ENCODE measurements at places on chromosomes 6 and 20. TPM values are rescaled to one million over a fixed set of nuclear protein-coding genes. Genes with fewer than 3 reads are reported as not detected.

GRCh38 chr20:40525351-40525750 is 163.7 kb downstream of the MAFB start:
- DNase-seq, result no peak

- DNase-seq, result no peak
Measured at GRCh38 chr20:10129749-10130148, 88.9 kb upstream of the SNAP25 start.

DNA sequence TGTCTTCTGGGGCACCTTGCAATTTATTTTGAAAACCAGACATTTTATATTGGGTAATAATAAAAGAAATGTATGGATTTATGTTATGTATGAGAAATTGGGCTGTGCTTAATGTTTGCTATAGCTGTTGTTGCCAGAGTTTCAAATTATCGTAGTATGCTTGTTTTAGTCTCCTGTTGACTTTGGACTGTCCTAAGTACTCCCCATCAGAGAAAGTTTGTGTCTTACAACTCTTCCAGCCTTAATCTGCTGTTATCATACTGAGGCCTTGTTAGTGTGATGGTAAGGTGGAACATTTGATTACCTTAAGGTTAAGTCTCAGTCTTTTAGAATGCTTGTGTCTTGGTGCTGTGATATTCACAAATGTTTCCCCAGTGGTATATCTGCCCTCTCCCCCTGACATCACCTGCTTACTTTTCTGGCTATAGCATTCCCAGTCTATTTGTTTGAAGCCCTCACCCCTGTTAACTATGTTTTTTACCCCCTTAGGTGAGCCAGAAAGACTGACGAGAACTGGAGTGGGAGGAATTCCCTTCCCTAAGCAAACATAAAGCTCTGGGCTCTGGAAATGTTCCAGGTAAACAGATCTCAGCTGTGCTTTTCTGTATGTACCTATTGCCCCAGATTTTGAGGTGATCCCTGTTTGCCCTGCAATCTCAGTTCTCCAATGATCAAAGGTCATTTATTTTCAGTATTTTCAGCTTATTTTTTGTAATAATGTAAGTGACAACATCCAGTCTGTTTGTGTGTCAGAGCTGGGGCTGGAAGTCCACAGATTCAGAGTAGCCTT is 581.1 kb upstream of the CITED2 start:
- no peak for DNase-seq

GRCh38 chr6:6851059-6851948 is 256.5 kb upstream of the RREB1 start:
- DNase-seq, result no peak

DNA sequence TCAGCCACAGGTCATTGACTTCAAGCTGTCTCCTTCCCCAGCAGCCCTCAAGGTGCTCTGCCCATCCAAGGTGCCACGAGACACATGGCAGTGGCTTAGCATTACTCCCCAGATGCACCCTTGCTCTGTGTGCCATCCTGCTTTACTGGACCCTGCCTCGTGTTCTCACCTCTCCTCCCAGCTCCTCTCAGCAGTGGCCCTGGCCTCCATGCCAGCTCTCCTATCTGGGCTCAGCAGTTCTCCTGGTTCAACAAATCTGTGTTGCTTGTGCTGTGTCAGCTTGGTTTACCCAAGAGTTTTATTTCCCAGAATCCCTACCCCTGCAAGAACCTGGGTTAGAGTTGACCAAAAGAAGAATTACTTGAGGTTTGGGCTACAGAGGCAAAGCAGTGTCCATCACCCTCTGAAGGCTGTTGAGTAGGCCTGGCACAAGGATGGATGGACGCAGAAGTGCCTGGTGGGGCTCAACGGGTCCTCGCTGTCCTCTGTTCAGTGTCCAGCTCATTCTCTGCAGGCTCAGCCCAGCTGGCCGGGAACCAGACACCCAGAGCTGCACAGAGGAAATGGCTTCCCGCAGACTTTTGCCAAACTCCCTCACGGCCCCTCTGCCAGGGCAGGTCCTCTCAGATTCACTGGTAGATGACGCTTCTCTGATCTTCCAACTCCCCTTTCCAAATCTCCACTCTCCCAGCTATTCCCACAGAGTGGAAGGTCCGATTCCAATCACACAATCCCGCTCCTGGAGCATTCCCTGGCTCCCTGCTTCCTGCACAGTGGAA is 82.6 kb downstream of the FOXA2 start:
- no peak for DNase-seq

- DNase-seq, result no peak
Measured at GRCh38 chr6:45487645-45488044, 109.9 kb upstream of the SUPT3H start.

GRCh38 chr6:125363039-125363823 is 61.5 kb upstream of the HDDC2 start:
- peak; percentile 91 for DNase-seq

DNA sequence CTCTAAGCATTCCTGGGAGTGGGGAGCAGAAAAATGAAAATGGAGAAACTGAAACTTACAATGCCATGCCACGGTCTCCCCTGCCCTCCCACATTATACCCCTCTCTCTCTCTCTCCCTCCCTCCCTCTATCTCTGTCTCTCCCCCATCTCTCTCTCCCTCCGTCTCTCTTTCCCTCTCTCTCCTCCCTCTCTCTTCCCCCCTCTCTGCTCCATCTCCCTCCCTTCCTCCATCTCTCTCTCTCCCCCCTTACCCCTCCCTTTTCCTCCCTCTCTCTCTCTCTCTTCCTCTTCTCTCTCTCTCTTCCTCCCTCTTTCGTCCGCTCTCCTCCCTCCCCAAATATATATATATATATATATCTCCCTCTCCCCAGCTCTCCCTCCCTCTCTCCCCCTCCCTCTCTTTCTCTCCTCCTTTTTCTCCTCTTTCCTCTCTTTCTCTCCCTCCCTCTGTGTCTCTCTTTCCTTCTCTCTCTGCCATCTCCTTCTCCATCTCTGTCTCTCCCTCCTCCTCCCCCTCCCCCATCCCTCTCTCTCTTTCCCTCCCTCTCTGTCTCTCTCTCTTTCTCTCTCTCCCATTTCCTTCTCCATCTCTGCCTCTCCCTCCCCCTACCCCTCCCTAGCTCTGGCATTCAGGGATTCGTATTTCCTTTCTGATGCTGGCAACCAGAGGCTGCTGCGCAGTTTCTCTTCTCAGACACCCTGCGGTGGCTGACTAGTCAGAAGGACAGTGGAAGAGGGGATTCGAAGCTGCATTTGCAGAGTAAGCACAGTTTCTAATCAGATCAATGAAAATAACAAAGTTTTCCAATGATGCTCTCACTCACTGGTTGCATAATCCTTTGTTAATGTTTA is 13.9 kb upstream of the VAPB start:
- DNase-seq, result no peak

DNA sequence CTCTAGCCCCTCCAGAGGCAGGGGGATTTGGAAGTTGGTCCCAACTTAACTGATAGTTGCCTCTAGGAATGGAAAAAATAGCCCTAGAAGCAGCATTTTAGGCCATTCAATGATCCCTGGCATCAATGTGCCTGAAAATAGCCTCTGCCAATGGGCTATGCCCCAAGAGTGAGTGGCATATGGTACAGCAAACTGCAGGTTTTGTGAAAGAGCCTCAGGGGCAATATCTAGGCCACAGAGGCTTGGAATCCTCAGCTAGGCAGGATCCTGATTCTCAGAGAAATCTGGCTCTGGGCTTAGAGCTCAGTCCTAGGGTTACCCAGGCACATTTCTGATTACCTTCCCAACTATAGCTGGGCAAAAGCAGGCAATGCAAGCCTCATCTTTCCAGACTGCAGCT is 104.4 kb upstream of the MOCS1 start:
- peak; percentile 5 for DNase-seq

GRCh38 chr20:18224968-18225568 is 63.3 kb upstream of the ZNF133 start:
- DNase-seq, result peak; percentile 11

DNA sequence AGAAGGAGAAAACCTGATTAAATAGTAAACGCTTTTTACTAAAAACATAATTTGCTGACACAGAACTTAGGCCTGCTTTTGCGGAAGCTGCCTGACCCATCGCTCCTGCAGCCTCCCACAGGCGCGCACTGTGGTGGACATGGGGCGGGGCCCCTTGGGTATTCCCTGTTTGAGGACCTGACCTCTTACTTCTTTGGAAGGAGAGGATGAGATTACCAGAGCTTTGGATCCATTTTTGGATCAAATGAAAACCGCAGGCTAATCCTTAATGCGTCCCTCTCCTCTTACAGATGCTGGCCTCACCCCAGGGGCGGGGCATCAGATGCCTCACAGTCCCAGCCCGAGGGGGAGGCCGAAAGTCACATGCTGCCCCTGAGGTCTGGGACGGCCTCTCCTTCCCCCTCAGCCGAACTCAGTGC is 151.0 kb downstream of the SCML4 start:
- DNase-seq, result no peak

- no peak for DNase-seq
Measured at GRCh38 chr6:119355157-119355556, 5.6 kb upstream of the MAN1A1 start.

DNA sequence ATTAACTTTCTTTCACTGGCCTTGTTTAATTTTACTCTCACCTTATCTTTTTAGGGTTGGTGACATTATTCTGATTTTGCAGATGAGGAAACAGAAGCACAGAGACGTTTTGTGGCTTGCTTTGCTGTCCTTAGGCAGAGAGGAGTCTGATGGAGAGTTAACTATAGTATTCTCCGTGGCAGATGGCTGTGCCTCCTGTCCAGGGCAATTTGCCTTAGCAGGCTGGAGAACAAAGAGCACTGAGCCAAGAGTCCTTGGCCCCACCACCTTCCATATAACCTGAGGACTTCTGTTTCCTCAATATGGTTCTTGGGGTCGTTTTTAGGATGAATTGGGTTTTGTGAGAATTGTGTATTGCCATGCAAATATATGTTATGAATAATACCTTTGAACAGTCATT is 71.4 kb upstream of the BACH2 start:
- DNase-seq, result no peak

DNA sequence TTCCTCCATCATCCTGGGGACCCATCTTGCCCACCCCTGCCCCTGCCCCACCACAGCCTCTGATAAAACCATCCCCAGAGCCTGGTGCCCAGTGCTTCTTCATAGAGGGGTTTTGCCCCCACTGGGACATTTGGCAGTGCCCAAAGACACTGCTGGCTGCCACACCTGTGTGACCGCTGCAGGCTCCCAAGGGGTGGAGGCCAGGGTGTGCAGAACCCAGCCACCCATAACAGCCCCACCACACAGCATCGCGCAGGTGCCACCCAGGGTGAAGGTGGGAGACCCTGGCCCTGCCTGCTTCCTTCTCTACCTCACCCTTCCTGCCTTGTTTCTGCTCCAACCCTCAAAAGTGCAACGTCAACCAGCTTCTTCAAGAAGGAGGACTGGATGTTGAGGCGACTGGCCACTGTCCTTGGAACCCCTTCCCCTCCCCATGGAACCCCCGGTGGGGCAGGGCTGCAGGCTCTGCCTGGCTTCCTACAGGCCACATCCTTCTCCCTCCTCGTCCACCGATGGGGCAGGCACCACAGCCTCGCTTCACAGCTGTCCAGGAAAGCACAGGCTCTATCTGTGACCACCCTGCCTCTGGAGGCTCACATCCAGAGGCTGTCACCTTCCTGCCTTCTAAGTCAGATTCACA is 79.2 kb upstream of the MPC1 start:
- DNase-seq, result no peak

GRCh38 chr6:75437421-75437891 is 56.1 kb downstream of the FILIP1 start:
- peak; percentile 29 for DNase-seq

- no peak for DNase-seq
Measured at GRCh38 chr6:142867355-142867801, 77.6 kb downstream of the HIVEP2 start.

- DNase-seq, result no peak
Measured at GRCh38 chr20:32079655-32080109, 27.6 kb downstream of the HCK start.

- no peak for DNase-seq
Measured at GRCh38 chr20:53742685-53743081, 149.0 kb upstream of the ZNF217 start.

DNA sequence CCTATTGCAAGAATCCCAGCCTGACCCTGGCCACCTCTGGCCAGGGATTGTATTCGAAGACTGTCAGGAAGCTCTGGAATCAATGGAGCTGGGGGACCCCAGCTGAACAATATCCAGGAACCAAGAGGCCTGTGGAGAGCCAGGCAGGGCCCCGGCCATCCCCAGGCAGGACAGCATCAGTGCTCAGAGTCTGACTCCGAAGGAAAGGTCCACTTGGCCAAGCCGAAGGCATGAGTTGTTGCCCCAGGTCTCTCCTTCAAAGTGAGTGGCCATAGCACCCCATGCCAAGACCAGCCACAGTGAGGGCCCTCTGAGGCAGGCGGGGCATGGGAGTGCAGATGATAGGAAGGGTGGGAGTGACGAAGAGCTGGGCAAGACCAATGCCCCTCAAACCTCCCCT is 193.1 kb downstream of the CDH4 start:
- no peak for DNase-seq

The ZNF391 gene
- total RNA-seq, result 5.2 TPM

The LY6G5B gene
- 8.6 TPM for total RNA-seq

The BANF2 gene
- total RNA-seq, result not detected

The PACRG gene
- total RNA-seq, result 9.5 TPM

The SLC17A1 gene
- total RNA-seq, result not detected

The SLC22A3 gene
- total RNA-seq, result 49.4 TPM

The CNR1 gene
- total RNA-seq, result 25.6 TPM
